ENCODE measurements at places on chromosomes 2 and 18.

DNA sequence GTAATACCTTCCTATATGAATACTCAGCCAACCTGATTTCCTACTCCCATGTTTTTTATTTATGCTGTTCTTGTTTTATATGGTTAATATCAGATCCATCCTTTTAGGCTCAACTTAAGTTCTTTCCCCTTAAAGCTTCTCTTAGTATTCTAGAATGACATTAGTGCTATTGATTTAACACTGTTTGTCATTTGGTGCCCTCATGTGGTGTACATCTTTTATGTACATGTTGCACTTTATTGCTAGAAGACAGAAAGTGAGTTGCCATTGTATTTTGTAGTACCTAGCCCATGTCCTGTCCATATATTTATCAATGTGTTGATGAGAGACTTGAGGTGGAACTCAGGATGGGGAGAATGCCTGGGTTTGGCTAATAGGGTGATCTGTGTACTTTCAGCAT is 2.5 kb downstream of the HTRA2 start:
- DNase-seq, result no peak

DNA sequence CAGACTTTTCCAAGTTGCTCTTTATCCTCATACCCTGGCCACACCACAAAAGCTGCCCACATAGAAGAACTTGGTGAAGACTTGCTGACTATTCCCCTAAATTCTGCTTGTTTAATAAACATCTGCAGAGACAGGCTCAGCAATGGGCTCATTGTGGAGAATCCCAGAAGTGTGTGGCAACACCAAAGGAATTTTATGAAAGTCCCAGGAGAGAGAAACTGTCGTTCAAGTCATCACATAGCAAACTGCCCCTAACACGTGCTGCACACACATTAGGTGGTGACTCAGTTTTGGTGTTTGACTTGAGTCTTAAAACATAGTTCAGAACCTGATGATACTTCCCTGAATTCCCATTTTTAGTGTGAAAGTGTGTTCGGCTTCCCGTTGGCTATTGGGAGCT is 38.6 kb downstream of the CYP1B1 start:
- no peak for DNase-seq

DNA sequence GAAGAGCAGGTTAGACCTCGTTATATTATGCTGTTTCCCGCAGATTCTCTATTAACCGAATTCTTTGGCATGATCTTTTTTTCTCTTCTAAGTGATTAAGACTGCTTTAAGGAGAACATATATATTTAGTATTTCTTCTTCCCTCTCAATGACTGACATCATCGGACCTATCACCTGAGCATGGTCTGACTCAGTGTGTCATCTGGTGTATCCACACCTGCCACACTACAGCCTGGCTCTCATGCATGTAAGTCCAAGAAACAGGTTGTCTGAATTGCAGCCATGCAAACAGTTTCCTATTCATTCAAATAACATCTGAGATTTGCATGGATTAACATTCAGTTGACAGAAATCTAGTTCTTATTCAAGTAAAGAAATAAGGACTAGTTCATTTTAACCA is 55.1 kb upstream of the CWC22 start:
- no peak for DNase-seq

DNA sequence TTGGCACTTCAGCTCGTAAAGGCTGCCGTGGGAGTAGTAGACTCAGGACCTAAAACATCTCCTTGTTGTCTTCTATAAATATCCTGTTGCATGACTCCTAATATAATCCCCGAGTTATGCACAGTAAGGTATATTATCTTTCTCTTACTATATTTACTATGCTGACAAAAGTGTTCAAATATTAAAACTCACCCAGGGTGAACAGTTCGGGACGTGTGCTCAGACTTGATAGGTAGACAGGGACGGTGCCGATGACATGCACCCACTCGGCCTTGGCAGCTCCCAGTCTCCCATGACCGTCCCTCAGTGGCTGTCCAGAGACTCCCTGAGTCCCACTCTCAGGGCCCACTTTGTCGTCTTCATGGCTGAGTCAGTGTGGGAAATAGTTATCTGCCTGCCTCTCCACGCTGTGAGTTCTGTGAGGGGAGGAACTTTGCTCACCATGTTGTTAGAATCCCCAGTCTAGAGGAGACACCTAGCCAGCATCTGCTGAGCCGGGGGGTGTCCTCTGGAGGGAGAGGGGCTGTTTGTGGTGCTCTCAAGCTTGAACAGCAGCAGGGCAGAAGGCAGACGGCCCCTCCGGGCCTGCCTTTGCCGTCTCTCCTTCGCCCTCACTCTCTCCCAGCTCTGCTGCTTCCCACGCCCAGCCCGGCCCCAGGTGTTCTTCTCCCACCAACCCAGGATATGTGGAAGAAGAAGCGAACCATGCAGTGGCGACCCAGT is 75.0 kb downstream of the DGKD start:
- DNase-seq, result no peak

- DNase-seq, result no peak
Observed at GRCh38 chr2:96396095-96396494, 60.5 kb downstream of the NCAPH start.

DNA sequence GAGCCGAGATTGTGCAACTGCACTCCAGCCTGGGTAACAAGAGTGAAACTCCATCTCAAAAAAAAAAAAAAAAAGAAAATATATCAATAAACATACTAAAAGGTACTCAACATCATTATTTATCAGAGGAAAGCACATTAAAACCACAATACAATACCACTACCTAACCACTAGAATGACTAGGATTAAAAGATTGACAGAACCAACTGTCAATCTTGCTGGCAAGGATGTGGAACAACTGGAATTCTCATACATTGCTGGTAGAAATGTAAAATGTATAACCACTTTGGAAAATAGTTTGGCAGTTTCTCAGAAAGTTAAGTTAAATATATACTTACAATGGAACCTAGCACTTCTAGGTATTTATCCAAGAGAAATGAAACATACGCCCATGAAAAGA is 88.6 kb downstream of the B3GNT2 start:
- no peak for DNase-seq

DNA sequence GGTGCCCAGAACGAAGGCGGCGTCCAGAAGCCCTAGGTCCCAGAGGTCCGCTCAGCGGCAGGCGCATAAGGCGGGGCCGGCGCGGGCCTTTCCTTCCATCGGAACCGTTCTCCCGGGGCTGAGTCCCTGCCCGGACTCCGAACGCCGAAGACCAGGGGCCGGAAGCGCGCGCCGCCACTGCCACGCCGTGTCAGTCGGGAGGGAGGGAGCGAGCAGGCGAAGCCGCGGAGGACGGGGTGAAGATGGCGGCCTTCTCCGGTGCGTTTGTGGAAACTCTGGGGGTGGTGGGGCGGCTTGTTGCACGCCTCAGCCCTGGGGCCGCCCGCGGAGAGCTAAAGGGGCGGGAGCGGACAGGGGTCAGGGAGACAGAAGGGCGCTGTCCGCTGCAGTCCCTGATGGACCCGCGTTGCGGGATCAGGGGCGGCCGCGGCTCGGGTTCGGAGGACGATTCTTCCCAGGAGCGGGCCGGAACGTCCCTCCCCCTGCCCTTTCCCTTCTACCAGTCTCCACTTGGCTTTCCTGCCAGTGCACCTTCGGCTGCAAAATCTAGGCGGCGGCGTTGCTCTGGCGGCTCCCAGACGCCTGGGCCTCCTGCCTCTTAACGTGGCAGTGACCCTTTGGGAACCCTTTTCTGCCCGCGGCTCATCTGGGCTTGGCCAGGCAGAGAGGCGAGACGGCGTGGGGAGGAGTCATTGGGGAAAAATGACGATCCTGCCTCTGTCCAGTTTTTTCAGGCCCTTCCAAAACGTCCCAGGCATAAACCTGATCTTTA is at the start of gene DDX1:
TSS of gene DDX1 (plus strand) at position 177 of the 772 bp plus-strand sequence. CDS start at position 243, 66 bp downstream.
- DNase-seq, result peak; percentile 95

DNA sequence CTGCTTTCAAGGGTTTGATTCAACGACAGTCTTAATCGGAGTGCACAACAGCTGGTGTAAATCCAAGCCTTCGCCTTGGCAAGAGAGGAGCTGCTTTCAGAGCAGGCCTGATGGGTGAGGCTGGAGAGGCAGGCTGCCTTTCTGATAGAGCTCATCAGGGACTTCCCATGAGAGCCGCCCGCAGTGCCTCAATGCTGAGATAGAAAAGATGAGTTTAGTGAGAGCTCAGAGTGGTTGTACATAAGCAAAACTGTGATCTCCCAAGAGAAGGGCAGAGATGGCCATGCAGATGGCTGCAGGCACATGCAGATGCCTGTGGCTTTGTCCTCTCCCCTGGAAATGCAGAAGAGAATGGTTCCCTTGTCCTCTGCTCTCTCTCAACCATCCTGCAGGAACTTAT is 122.1 kb downstream of the ARL4C start:
- DNase-seq, result no peak

DNA sequence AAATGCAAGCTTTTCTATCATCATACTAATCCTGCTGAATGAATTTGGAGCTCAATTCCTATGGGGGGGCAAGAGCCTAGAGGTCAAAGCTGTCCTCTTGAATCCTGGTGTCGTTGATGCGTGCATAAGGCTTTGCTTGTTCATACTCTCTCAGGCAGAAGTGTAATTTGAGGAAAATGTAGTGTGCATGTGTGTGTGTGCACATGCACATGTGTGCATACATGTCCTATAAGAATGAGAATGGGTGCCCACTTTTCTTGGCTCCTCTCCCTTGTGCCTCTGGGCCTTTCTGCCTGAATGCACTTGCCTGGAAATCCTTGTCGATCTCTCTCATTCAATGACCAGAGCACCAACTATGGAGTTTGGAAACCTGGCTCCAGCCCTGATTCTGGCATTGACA is 28.5 kb upstream of the C18orf32 start:
- no peak for DNase-seq

- DNase-seq, result peak; percentile 63
Observed at GRCh38 chr2:40101131-40101575, 322.1 kb upstream of the THUMPD2 start.

DNA sequence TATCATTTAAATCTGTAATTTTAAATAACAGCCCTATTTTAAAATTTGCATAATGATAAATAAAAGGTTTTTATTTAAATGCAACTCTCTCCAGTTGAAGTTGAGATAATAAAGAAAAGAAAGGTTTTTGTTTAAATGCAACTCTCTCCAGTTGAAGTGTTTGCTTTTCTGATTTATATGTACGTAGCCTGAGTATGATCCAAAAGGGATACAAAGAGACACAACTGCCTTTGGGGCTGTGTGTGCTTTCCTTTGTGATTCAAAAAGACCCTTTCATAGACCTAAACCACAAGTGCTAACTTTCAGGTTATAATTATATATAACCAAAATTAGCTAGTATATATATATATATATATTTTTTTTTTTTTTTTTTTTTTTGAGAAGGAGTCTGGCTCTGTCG is 76.2 kb upstream of the MFF start:
- no peak for DNase-seq

DNA sequence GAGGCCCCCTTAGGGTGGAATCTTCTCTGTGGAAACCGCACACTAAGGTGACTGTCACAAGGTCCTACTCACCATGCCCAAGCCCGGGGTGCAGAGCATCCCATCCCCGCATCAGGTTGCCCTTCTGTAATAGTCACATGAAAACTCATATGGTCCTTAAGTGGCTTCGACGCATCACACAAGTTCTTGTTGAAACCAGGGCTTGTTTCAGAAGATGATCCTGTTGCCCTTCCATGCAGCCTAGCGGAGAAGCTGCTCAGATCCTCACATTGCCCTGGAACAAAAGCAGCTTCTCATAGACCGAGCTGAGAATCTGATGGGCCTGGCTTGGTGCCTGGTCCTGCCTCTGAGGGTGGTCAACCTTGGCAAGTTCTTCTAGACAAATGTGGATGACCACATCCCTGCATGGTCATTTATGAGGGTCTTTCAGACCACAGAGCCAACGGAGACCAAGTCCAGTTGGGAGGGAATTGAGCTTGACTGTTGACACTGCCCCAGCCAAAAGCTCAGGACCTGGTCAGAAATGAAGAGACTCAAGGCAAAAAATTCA is 54.1 kb downstream of the PDCL3 start:
- no peak for DNase-seq

DNA sequence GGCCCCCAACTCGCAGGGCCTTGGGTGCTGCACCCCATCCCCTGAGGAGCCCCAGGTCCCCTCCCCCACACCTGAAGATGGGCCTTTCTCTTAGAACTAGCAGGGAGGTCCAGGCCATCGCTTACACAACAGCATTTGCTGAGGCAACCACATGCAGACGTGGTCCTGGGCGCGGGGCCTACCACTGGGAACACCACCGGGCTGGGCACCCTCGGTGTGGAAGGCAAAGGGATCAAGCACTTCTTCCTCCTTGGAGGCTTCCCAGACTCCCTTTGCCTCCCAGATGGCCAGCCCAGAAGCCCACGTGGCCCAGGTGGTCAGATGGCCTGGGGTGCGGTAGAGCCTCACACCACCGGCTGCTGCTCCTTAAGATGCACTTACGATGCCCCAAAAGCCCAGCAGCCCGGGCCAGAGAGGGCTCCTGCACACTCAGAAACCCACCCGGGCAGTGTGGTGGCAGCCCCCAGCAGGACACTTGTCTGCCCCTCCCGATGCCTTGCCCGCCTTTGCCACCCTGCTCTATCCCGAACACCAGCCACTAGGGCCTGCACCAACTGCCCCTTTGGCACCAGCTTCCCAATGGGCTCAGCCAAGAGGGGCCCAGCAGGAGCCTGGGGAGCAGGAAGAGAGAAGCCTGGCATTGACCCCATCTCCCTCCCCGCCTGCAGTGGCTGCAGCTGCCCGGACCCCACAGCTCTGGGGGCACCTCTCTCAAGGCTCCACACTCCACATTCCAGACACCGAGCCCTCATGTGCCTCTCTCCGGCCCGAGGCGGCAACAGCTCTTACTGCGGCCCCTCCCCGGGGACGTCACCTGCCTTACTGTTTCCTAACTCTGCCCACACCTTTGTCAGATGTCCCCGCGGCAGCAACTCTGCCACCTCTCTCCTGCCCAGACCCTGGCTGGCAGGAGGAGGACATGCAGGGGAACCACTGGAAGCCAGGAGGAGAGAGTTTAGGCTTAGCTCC is 13.9 kb upstream of the MLPH start:
- DNase-seq, result no peak

- no peak for DNase-seq
Observed at GRCh38 chr2:172093416-172094293, 8.3 kb downstream of the DLX1 start.

- DNase-seq, result no peak
Observed at GRCh38 chr18:62402342-62402948, 77.3 kb downstream of the TNFRSF11A start.

GRCh38 chr2:109257653-109258052 is 128.6 kb downstream of the SH3RF3 start:
- no peak for DNase-seq

DNA sequence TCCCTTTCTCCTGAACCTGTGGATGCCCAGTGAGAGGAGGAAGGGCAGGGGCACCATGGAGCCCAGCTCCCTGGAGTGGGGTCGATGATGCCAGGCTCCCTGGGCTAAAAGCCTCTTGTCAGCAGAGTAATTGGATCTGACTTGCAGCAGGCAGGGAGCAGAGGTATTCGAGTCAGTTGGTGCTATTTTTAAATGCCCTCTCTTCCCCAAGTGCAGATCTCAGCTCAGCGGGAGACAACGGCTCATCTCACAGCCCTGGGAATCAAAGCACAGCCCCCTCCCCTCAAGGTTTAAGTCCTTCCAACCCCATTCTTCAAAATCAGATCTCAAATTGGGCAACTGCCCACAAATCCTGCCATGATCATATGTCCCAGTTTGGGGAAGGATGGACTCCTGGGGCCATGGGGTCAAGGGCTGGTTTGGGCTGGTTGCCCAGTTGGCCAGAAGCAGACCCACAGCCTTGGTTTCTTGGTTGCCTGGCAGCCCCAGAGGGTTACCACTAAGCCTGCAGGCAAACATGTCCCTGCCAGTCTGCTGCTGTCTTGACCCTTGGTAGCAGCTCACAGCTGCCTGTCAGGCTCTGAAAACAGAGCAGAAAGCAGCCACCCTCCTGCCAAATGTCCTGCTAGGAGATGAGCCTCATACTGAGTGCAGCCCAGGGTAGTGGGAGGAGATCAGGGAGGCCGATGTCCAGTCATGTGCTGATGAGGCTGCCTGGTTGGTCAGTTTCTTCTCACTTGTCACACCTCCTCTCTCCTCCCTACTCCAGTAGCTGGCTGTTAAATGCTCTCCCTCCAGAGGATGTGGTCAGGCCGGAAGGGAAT is 244.9 kb downstream of the LOXHD1 start:
- peak; percentile 71 for DNase-seq

Measured in NCI-H187 (cell line).